ENCODE measurements at places on chromosomes 5 and 9.

DNA sequence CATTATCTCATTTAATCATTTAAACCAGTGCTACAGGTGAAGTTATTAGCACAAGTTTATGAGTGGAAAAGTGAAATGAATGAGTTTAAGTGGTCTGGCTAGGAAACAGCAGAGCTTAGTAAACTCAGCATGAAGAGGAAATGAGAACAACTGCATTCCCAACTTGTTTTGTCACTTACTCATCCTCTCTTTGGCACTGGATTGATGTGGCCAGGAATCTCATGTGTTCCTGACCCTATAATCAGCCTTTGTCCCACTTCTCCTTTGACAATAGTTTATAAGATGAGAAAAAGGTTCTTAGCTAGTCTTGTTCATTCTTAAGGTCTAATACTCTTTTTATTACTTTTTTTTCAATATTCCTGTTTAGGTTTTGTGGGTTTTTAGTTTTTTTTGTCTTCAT lies 559.2 kb upstream of the TLE4 start:
- no peak for DNase-seq

DNA sequence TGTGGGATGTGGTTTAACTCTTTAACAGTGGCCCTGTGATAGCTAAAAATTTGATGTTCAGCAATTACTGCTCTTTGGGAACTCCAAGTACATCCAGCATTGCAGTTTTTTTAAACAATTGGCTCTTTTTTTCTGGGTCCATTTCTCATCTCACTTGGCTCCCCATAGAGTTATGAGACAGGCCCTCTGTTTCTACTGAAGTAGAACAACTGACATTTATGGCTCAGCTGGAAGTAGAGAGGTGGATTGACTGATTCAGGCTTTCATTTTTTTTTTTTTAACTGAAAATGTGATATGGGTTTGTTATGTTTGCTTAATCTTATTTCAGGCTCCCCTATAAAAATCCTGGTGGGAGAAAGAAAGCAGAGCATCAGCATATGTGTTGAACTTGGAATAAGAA lies 96.6 kb upstream of the CD180 start:
- DNase-seq: no peak

DNA sequence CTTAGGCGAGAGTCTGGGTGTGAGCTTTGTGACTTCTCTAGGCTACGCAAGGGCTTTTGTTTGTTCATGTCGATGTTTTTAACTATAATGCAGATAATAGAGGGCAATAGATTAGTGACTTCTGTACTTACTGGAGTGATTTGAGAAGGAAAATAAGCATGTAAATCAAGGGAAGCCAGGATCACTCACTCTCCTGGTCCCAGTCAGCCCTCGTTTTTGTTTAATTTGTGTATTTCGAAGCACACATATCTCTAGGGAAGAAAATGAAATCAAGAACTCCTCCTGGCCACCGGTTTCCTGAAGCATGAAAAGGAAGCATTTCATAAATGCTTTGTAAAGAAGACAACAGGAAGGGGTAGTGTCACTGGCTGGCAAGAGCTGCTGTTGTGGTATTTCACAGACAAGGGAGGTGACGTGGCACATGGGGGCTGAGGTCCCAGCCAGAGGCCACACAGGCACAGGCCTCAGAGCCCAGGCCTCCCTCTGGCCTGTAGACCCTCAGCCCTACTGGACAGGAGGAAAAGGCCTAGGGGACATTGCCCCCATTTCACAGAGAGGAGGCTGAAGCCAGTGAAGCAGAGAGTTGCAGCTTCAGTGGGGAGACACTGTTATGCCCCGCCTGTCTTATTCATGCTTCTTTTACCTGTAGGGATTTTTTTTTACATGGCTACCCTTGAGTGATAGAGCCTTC lies 34.1 kb downstream of the IRF1 start:
- DNase-seq: no peak

DNA sequence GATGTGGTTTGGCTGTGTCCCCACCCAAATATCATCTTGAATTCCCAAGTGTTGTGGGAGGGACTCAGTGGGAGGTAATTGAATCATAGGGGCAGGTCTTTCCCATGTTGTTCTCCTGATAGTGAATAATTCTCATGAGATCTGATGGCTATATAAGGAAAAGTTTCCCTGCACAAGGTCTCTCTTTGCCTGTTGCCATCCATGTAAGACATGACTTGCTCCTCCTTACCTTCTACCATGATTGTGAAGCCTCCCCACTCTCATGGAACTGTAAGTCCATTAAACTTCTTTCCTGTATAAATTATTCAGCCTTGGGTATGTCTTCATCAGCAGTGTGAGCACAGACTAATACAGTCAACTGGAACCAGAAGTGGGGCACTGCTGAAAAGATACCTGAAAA lies 262.4 kb upstream of the RFX3 start:
- no peak for DNase-seq

DNA sequence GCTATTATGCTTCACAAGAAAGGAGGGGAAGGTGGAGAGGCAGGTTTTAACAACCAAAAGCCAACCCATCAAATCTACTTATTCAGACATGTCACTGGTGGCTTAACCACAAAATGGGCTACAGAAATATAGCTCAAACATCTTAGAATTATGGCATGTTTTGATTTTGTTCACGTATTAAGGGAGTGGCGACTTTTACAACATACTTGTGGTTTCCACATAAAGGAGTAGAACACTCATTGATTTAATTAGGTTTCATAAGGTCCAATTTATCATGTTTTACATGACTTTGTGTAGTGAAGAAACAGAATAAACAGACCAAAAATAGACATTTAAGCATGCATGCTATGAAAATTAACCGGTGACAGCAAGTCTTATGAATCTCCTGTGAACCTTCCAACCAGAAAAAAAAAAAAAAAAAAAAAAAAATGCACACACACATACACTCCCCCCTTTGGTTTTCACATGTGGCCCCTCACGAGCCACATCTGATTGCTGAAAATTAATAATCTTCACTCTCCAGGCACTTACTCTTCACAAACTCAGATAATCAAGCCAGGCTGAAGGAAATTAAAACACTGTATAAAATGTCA lies 5.4 kb downstream of the ZNF608 start:
- DNase-seq: no peak

- DNase-seq: no peak
Observed at GRCh38 chr9:129687391-129687790, 21.9 kb downstream of the PRRX2 start.

Measured in amygdala (tissue), 56 donors.